Cardiac septum (tissue), 1 donor: ENCODE measurements at places on chromosomes 5 and 9. TPM values are rescaled to one million over a fixed set of nuclear protein-coding genes. Genes with fewer than 3 reads are reported as not detected.
A peak's percentile ranks its signal among the peaks of the same experiment; 100 is the strongest.

GRCh38 chr5:173453167-173453566 is 125.0 kb upstream of the STC2 start:
- DNase-seq, result no peak

- peak; percentile 56 for DNase-seq
These were observed 183.4 kb downstream of the GAPVD1 start for GRCh38 chr9:125444956-125445506.

DNA sequence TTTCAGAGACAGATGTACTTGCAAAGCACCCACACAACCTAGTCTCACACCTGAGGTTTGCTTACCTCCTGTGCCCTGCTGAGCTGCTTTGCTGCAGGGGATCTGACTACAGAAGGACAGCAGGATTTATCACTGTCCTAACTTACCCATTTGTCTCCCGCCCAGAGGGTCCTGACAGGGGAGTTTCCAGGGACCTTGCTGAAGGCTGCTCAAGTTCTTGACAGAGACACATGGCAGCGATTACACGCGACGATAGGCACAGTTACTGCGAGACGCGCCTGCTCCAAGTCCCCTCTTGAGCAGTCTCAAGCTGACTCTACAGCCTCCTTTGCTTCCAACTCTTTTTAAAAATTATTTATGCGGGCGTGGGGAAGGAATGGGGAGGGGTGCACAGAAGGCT is 24.6 kb upstream of the GALNT10 start:
- DNase-seq, result no peak

DNA sequence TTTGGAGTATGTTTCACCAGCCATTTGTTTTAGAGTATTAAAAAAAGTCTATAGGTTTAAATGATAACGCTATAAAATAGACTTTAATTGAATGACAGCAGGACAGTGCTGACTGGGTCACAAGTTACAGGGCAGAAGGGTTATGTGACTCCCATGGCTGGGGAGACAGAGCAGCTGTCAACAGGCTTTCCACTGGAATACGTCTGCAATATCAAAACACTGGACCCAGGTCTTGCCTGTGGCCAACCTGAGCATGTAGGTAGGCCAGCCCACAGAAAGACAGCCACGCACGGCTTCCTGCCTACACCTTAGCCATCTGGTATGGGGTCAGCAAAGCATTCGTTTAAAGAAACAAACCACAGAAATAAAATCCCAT is 80.7 kb downstream of the OTULIN start:
- DNase-seq, result peak; percentile 56

DNA sequence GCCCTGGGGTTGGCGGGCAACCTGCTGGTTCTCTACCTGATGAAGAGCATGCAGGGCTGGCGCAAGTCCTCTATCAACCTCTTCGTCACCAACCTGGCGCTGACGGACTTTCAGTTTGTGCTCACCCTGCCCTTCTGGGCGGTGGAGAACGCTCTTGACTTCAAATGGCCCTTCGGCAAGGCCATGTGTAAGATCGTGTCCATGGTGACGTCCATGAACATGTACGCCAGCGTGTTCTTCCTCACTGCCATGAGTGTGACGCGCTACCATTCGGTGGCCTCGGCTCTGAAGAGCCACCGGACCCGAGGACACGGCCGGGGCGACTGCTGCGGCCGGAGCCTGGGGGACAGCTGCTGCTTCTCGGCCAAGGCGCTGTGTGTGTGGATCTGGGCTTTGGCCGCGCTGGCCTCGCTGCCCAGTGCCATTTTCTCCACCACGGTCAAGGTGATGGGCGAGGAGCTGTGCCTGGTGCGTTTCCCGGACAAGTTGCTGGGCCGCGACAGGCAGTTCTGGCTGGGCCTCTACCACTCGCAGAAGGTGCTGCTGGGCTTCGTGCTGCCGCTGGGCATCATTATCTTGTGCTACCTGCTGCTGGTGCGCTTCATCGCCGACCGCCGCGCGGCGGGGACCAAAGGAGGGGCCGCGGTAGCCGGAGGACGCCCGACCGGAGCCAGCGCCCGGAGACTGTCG is 976 bp downstream of the RXFP3 start:
- DNase-seq, result no peak

DNA sequence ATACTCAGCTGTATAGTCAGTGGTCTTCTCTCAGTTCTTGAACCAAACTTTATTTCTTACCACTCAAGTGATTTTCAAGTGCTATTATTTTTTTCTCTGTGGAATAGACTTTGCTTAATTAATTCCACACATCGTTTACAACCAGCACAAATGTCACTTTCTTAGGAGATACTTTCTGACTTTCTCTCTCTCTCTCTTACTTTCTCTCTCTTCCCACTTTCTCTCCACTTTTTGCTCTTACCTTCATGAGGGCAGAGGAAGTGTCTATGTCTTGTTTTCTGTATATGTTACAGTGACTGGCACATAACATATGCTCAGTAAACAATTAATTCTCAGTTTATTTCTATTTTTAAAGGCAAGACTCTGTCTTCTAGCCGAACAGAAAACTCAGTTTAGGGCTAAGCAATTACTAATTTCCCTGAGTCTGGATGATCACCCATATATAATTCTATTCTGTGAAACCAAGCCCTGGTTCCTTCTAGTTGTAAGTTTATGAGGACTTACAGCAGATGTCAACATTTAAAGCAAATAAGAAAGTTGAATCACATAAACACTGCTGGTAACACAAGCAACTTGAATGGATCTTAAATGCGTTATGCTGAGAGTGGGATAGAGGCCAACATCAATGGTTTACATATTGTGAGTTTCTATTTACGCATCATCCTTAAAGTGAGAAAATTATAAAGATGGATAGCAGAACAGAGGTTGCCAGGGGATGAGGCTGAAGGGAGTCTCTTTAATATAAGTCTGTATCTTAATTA is 791.4 kb downstream of the MTRR start:
- no peak for DNase-seq

GRCh38 chr5:117547192-117547591 is 972.6 kb upstream of the SEMA6A start:
- DNase-seq, result no peak

DNA sequence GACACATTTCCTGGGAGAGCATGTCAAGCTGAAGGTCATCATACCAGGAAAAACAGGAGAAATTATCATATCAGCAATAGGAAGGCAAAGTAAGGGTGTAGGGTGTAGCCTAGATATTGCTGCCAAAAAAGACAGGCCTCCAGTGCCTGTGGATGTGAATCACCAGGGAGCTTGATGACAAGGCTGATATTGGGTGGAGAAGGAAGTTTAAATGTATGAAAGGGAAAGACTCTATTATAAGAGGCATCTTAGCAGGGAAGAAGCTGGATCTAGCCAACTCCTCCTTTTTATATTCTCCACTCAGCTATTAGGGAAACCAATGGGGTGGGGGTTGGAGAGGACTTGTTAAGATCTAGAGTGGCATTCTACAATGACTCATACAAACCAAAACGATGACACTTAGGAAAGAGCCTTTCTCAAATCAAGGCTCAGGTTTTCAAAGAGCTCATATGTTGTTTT is 13.4 kb upstream of the TXNDC8 start:
- DNase-seq, result no peak

- peak; percentile 0 for DNase-seq
These were observed 58.8 kb downstream of the SH3PXD2B start for GRCh38 chr5:172395483-172395882.

- DNase-seq, result no peak
These were observed 779 bp upstream of the CTNNA1 start for GRCh38 chr5:138752341-138752950.

- no peak for DNase-seq
These were observed 93.6 kb downstream of the TRIO start for GRCh38 chr5:14236757-14237156.

DNA sequence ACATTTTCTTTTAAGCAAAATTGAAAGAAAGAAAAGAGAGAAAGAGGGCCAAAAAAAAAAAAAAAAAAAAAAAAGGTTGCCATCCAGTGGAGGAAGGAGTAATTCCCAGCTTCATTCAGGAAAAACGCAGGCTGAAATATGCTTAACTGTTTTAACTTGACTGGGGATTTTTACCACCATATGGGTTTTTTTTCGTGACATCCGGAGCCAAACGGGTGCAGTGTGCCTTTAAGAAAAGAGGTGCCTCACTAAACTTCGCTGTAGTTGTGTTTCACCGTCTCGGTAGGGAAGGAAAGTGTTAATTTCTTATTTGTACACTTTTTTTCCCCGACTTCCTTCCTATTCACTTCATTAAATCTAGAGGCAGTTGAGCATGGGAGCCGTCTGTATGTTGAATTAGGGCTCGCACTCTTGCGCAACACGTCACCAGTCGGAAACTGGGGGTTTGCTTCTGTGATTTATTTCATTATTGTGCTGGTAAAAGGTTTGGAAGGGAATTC is 143.0 kb downstream of the SMARCA2 start:
- DNase-seq, result no peak

DNA sequence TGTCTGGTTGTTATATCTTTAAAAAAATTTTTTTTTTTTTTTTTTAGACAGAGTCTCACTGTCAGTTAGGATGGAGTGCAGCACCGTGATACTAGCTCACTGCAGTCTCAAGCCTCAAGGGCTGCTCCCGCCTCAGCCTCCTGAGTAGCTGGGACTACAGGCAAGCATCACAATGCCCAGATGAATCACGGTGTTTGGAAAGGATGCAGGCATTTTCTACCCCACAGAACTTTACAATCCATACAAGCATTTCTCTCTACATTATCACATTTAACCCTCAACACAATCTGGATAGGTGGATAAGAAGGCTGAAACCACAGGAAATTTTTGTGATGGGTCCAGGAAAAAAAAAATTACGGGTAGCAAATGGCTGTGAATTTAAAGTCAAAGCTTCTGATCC is 5.8 kb upstream of the PCA3 start:
- DNase-seq, result no peak

- DNase-seq, result no peak
These were observed 273.1 kb downstream of the ARHGEF28 start for GRCh38 chr5:73899055-73899454.

GRCh38 chr9:70119786-70120185 is 76.1 kb downstream of the MAMDC2 start:
- DNase-seq, result no peak

GRCh38 chr9:101579711-101580545 is 14.8 kb downstream of the PPP3R2 start:
- DNase-seq, result no peak

DNA sequence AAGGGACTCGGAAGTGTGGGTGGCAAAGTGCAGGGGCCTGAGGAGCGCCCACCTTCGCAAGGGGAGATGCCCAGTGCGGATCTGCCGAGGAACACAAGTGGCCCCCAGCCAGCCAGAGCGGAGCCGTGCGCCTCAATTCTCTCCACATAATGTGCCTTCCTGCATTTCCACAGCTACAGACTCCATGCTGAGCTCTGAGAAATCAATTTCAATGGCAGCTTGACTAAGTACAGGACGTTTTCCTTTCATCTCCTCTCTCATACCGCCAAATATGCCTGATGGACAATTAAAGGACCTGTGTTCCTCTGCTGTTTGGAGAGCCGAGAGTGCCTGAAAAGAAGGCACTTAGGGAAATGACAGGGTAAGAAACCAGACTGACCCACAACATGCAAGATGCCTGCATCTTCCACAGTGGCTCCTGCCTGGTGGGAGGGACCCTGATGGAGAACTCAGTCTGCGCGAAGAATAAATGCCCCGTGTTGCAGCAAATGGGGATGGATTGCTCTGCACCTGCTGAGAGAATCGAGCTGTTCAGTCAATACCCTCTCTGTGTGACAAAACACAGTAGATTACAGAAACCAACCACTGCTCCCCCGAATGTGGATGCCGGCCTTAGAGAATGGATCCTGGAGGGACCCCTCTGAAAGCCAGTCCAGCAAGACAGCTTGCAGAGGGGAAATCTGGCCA is 38.6 kb upstream of the OLFM1 start:
- DNase-seq, result peak; percentile 7

- no peak for DNase-seq
These were observed 12.4 kb upstream of the MEIKIN start for GRCh38 chr5:131957721-131958441.

- no peak for DNase-seq
These were observed 217.0 kb downstream of the DOCK8 start for GRCh38 chr9:431701-432100.

GRCh38 chr5:91438871-91439270 is 55.8 kb upstream of the ARRDC3 start:
- no peak for DNase-seq

GRCh38 chr5:173472164-173472563 is 143.9 kb upstream of the STC2 start:
- DNase-seq, result no peak

ATP6V1G1 gene
- total RNA-seq, result 64.6 TPM

HDAC3 gene
- total RNA-seq, result 34.1 TPM

NUTM2G gene
- total RNA-seq, result not detected

PCSK1 gene
- total RNA-seq, result 0.27 TPM

NEUROG1 gene
- total RNA-seq, result not detected

MARCOL gene
- total RNA-seq, result not detected

ANXA2R gene
- total RNA-seq, result 1.2 TPM

PLEKHG4B gene
- total RNA-seq, result 0.03 TPM

BTNL3 gene
- total RNA-seq, result not detected

SGCD gene
- total RNA-seq, result 83.1 TPM

IQGAP2 gene
- 7.9 TPM for total RNA-seq

FOXI1 gene
- not detected for total RNA-seq
